Motor neuron (in vitro differentiated cells): ENCODE measurements at places on chromosomes 5 and 9.

GRCh38 chr9:6545017-6545691, 100.4 kb downstream of the GLDC start:
- ATAC-seq, result no peak

- peak; percentile 22 for ATAC-seq
These were observed 9.7 kb downstream of the ANGPTL2 start for GRCh38 chr9:127112735-127113161.

- ATAC-seq, result no peak
These were observed 315.6 kb downstream of the CETN3 start for GRCh38 chr5:90093751-90094485.

DNA sequence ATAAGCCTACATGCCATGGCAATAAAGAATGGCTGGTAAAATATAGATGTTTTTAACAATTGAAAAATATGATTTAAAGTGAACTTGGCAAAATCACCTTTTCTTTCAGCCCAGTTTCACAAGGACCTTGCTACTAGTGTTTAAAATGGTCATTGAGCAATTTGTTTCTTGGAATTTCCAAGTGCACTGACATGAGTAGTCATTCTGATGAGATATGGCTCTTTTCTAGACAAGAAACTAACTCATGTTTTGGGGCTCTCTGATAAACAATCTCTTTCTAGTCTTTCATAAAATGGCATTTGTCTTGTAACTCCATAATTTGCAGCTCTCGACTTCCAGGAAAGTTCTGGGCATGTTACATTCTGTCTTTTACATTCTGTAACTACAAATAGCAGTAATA, 176.8 kb downstream of the NR2F1-AS1 start:
- no peak for ATAC-seq
